ENCODE measurements at places on chromosomes 16 and 17.

GRCh38 chr17:13920413-13920812, 148.9 kb upstream of the COX10 start:
- DNase-seq, result no peak

- peak; percentile 52 for DNase-seq
Measured at GRCh38 chr17:38656959-38657823, 17.6 kb downstream of the EPOP start.

DNA sequence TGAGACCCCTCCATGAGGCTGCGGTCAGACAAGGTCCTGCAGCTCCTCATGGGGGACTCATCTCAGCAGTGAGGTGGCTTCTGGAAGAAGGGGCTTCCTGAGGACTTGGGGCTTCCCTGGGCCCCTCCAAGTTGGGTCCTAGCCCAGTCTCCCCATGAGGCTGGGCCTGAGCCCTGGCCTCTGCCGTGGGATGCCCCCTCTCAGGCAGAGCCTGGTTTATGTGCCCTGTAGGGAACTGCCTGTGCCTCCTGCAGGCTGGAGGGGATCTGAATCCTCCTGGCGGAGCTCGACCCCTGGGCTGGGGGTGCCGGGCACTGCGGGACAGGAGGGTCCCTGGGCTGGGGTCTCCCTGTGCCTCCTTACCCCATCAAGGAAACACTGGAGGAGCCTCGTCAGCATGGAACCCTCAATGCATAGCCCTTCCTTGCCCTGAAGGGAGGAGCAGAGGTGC, 45.8 kb downstream of the TNFRSF13B start:
- no peak for DNase-seq

DNA sequence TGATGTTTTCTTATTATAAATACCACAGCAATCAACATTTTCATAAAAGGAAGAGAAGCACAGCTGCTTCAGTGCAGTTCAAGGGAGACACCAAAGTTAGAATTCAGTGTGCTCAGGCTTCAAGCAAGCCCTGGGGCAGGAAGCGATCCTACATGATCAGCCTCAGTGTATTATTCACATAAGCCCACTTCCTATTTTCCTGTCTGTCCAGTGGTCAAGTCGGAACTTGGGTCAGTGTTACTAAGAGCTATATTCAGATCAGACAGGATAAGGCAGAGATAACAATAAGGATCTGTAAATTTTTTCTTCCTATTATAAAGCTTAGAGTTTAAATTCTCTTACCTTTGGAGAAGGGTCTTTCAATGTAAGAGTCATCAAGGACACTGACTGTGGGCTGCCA, 12.9 kb downstream of the HEATR6 start:
- no peak for DNase-seq

- DNase-seq, result no peak
Measured at GRCh38 chr16:74700116-74700437, 585 bp downstream of the MLKL start.

GRCh38 chr17:49987681-49988441, 7.2 kb downstream of the DLX3 start:
- no peak for DNase-seq

- DNase-seq, result peak; percentile 3
Measured at GRCh38 chr17:60602385-60602742, 2.4 kb downstream of the PPM1D start.

GRCh38 chr17:59491353-59492090, 73.9 kb upstream of the DHX40 start:
- no peak for DNase-seq

- DNase-seq, result peak; percentile 83
Measured at GRCh38 chr17:15502369-15503112, 35.1 kb upstream of the CDRT4 start.

DNA sequence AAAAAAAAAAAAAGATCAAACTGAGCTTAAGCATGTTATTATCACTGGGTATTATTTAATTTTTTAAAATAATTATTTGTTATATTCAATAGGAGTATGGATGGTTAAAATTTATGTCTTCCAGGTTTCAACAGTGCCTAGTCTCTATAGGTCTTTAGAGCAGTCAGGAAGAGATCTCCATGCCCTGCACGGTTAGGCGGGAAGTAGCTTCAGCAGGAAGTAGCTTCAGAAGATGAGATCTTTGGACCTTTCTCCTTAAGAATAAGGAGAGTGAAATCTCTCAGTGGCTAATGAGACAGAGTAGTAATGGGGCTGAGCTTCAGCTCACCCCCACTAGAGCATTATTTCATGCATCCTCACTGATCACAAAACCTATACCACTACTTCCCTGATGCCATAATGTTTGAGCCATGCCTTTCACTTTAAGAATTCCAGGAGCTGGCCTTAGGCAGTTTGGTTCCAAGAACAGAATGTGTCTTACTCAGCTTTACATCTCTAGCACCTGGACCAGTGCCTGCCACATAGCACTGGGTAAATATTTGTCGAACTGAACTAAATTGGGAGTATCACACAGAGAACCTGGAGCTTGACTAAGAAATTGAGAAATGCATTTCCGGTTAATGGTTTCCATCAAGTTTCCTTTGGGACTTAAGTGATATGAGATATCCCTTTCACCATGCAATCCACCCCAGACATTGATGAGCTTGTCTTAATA, 43.5 kb downstream of the SCPEP1 start:
- no peak for DNase-seq

DNA sequence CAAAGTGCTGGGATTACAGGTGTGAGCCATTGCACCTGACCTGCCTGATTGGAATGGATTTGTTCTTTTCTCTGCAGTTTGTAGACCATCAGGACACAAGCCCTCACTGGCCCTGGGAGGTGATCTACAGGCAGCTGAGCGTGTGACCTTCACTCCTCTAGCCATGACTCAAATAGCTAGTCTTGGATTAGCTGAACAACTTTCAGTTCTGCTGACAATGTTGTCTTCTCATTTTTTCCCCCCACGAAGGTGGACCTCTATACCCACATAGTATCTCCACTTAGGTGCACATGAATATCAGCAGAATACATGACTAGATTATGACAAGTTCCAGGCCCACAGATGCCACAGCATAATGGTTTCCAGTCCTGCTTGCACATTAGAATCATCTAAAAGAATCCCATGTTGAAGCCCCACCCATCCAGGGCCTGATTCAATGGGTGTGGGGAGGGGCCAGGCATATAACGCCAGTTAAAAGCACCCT, 36.8 kb downstream of the HS3ST3B1 start:
- no peak for DNase-seq

DNA sequence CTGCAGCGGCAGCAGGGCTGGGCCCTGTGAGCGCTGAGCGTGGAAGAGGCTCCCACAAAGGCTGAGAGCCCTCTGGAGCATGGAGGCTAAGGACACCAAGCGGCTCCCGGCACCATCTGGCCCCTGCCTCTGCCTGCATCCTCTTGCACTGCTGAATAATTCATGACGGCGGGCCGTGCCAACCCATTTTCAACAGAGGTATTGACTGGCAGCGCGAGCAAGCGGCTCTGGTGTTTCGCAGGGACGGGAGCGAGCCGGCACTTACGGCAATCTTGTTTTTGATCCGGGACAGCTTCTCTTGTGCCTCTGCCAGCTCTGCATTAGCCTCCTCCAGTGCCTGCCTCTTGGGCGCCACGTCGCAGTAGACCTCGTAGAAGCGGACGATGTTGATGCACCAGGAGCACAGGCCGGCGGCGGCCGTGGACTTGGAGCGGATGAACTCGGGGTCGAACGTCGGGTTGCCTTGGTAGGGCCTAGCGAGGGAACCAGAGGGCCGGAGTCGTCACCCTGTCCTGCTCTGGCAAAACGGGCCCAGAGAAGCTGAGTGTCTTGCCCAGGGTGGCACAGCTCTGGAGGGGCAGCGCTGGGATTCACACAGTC, 80.4 kb downstream of the PGS1 start:
- peak; percentile 89 for DNase-seq

DNA sequence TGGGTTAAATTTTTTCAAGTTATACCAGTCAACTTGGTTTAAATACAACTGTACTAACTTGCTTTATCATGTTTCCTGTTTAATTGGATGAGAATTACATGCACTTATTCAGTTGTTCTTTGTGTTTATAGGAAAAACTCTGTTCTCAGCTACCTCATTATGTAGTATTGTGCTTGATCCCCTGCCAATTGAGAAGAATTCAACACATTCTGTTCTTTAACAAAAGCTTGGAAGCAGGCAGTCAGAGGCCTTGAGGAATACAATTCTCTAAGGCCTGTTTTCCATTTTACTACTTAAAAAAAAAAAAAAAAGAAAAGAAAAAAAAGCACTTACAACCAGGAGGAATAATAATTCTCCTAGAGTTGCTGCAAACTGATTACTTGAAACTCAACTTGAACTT, 60.6 kb upstream of the CMIP start:
- no peak for DNase-seq

- peak; percentile 48 for DNase-seq
Measured at GRCh38 chr17:74770498-74771318, 5.4 kb downstream of the NAT9 start.

- DNase-seq, result no peak
Measured at GRCh38 chr17:16971458-16972338, at the start of gene TNFRSF13B. Gene TNFRSF13B, minus strand, starts transcription at chr17:16972118. Its CDS starts 43 bp downstream, at chr17:16972075.

DNA sequence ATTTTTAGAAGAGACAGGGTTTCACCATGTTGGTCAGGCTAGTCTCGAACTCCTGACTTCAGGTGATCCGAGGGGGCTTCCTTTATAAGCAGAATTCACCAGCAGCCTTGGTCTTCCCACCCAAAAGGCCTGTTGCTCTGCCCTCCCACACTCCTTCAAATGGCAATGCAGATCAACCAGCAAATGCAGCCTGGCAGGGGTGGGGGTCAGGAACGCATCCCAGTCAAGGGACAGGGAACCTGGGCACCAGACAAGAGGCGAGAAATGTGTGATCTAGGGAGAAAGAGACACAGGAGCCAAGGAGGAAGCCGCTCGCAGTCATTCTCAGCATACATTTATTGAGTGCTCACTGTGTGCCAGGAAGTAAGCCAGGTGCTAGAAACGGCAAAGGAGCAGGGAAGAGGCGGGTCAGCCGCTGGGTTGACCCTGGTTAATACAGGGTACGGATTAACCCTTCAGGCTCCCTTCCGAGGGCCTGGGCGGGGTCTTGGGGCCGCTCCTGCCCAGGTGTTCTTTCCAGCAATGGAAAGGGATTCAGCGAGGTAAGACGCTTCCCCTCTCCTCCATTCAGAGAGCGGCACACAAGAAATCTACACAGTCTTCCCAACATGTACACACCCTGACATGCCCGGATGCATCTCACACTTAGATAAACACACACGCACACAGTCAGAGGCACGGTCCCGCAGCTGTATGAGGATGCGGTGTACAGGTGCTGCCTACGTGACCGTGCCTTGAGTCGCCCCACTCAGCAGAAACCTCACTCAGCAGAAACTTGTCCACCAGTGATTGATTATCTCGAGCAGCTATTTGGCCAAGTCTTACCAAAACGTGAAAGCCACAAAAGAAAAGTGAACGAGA, 6.6 kb upstream of the PITPNA start:
- no peak for DNase-seq

GRCh38 chr17:78384479-78385175, 6.2 kb downstream of the PGS1 start:
- DNase-seq, result no peak

DNA sequence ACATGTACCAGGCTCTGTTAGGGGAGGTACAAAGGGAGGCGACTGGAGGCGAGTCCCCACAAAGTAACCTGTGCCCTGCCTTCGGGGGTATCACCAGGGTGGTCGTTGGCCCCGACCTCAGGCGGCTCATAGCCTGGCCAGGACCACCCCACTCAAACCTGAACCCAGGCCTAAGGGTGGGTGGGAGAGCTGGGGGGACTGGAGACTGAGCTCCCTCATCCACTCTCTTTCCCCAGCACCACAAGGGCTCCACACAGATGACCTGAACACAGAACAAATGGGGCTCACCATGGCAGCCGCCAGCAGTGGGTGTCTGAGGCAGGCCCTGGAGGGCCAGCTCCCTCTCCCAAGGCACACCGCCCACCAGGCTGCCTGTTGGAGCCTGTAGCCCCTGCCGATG, 120.6 kb upstream of the TNRC6C start:
- no peak for DNase-seq

- DNase-seq, result no peak
Measured at GRCh38 chr16:28524681-28525171, 14.0 kb downstream of the NUPR1 start.

- no peak for DNase-seq
Measured at GRCh38 chr17:80349151-80349651, 65.8 kb upstream of the ENDOV start.

DNA sequence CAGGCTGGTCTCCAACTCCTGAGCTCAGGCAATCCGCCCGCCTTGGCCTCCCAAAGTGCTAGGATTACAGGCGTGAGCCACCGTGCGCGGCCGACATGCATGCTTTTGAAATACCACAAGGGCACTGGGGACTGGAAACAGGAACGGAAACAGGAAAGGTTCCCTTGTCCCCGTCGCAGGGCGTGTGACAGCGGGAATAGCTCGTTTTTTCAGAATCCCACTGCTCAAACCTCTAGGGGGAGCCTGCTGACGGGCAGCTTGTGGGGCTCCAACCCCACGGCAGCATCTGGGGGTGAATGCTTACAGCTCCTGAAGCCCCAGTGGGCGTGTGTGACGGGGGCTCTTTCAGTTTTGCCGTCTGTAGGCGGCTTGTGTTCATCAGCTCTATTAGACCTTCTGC, 18.8 kb upstream of the ASGR2 start:
- no peak for DNase-seq

GRCh38 chr17:75096082-75096625, 8.4 kb downstream of the SLC16A5 start:
- DNase-seq, result no peak
